OCI-M1 (cell line): ENCODE measurements at places on chromosomes 12 and 14.

DNA sequence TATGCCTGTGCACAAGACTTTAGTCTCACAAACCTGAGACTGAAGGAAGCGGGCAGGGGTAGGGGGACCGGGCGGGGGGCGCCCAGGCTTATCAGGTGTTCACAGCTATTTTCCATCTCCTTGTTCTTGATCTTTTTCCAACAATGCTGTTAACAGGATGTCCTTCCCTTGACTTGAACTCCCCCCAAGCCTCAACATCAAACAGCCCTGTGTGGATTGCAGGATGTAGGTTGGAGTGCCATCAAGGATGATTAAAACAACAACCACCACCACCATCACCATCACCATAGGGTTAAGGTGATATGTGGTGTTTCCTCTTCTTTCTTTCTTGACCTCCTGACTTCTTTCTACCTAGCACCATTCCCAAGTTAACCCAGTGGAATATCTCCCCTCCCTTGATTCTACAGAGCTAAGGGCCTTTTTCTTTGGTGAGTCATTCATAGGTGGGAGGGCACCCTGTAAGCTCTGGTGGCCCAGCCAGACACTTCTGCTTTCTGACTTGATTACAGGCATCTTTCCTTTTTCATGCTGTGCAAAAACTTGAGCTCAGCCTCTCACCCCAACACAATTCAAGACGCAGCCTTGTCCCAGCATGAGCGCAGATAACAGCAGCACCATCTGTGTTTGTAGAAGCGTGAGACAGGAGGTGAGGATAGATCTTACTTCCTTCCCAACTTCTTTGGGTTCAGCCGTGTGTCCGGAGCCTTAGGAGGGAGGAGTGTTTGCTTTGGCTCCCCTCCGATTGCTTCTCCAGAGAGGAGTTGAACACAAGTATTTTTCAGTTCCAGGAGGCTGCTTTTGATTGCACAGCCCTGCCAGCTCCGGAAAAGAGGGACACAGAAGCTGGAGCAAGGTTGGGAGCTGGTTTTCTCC is 26.8 kb downstream of the FLVCR2 start:
- peak; percentile 62 for DNase-seq

- DNase-seq = no peak
Measured at GRCh38 chr12:103268831-103269514, 226.8 kb downstream of the C12orf42 start.

GRCh38 chr12:106602076-106602475 is 19.3 kb downstream of the RFX4 start:
- no peak for DNase-seq

GRCh38 chr12:53056901-53057300 is 7.0 kb downstream of the TNS2 start:
- DNase-seq = no peak

DNA sequence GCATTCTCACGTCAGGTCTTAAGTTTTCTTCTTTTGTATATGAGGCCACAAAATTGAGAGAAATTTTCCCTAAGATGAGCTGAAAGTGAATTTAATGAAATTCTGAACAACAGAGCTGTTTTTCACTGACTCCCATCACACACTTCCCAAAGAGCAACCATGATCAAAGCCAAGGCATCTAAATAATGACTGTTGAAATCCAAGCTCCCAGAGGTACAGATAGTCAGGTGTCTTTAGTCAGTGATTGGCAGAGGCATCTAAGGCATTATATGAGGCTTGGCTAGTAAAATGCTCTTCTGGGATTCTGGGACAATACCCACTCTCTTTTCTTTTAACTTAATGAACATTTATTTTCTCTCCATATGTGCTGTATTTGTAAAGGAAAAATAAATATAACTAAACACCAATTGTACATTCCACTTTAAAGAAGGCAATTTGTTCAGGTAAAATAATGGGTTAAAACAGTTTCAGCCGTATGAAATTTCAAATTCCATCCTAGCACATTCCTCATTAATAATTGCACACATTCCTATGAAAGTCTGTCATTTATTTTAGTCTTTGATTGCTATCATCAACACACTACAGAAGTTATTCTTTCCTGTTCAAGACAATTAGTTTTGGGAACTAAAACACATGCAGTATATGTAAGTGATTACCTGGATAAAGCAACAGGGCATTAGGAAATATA is 871 bp upstream of the SSTR1 start:
- DNase-seq = no peak

- peak; percentile 22 for DNase-seq
Measured at GRCh38 chr12:64407342-64408223, 3.4 kb downstream of the XPOT start.

DNA sequence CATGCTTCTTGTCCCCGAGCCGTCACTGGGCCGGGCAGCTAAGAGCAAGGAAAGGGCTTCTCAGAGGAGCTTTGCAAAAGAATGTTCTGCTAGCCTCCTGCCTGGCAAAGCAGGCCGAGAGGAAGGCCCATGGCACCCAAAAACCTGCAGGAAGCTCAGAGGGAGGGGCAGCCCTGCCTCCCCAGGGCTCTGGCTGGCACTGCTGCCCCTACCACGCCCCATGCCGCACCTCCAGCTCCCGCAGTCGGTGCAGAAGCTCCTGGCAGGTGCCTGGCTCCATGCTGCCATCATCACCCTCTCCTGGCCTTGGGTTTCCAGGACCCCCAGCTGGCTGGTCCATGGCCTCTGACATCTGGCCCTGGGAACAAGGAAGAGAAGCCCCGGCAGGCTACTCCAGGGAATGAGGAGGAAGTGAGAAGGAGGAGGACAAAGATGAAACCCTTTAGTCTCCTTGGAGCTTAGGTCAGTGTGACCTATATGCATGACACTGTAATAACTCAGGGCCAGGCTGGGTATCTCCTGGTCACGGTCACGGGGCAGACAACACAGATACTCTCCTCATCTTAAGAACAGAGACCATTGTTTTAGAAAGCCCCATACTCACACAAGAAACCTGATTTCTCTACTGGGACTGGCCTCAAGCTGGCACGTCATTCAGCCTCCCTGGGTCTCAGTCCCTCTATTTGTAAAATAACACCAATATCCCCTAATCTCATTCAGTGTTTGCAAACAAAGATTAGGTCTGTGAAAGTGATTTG is 24.3 kb downstream of the NCKAP5L start:
- DNase-seq = no peak

DNA sequence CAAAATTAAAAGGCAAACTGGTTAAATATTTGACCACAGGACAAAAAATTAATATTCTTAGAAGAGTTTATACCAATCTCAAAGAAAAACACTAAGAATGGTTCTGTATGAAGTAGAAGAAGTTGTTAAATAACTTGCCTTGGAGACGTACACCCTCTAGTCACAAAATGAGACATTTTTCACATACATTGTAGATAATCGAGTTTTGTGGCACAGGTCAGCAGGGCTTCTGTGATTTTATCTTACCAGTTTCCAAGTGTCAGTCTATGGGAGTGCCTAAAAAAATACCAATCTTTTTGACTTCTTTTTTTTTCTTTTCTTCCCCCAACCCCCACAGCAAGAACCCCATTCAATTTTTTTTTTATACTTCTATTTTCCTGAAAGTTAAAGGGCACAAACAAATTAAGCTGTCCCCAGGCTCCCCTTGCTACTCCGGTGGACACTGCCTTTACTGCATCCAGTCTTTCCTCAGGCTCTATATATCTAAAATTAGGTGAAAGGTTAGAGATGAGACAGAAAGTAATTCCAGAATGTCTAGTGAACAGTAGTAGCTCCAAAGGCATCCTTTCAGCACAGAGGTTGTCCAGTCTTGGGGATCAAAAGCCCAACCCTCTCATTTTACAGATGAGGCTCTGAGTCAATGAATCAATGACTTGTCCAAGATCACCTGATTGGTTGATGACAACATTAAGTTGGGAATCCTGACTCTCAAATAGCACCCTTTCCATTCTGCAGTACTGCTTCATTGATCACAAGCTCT is 6.2 kb downstream of the LIMA1 start:
- peak; percentile 20 for DNase-seq

- no peak for DNase-seq
Measured at GRCh38 chr14:63616015-63616414, 25.7 kb downstream of the WDR89 start.

- no peak for DNase-seq
Measured at GRCh38 chr14:63855281-63855680, 2.5 kb downstream of the SYNE2 start.

GRCh38 chr12:128852026-128852698 is 1.1 kb upstream of the GLT1D1 start:
- DNase-seq = no peak

GRCh38 chr12:10457760-10458159 is 4.6 kb upstream of the KLRC1 start:
- no peak for DNase-seq

- DNase-seq = no peak
Measured at GRCh38 chr12:66945189-66945817, 266.4 kb upstream of the GRIP1 start.

- DNase-seq = no peak
Measured at GRCh38 chr12:47975036-47975620, 11.7 kb downstream of the TMEM106C start.

DNA sequence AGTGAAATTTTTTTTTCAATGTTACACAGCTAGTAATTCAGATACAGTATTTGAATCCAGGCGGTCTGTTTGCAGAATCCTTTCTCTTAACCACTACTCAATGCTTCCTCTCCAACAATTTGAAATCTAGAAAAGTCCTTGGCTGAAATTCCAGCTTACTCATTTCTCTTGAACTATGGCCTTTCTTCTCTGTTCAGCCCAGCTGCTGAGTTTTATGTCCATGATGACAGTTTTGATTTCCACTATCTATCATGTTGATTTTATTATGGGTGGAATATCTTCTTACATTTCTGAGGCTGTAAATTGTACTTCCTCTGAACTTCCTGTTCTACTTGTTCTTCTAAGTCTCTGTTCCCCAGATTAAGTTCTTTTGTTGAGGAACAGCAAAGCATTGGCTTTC is 315.3 kb downstream of the DIO2 start:
- no peak for DNase-seq
